ENCODE measurements at places on chromosomes 4 and X.

- no peak for DNase-seq
Measured at GRCh38 chr4:31089815-31090214, 369.6 kb downstream of the PCDH7 start.

- DNase-seq = no peak
Measured at GRCh38 chr4:153531000-153531358, 64.8 kb downstream of the TMEM131L start.

- DNase-seq = no peak
Measured at GRCh38 chr4:155011163-155011780, 197.2 kb upstream of the NPY2R start.

GRCh38 chrX:24424948-24425347 is 40.1 kb upstream of the PDK3 start:
- no peak for DNase-seq

DNA sequence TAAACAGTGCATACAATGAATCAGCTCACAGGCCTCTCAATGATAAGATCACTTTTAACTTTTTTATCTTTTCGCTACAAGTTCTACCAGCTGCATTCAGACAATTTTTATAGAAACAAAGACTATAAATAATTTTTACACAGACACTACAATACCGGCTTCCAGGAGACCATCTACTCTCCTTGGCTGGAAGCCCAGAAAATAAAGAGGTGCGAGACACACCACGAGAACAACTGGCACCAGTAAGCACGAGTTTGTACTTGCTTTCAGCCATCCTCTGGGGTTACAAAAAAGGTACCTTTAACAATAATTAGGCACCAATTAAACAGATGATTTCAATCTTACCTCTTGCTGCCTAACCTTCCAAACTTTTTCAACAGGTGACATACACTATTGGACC is 11.2 kb upstream of the PRDX4 start:
- DNase-seq = no peak

GRCh38 chr4:66430856-66431255 is 760.6 kb upstream of the EPHA5 start:
- DNase-seq = no peak

- DNase-seq = no peak
Measured at GRCh38 chr4:75673959-75674328, 733 bp upstream of the G3BP2 start.

GRCh38 chr4:188691811-188692210 is 552.6 kb downstream of the TRIML1 start:
- no peak for DNase-seq

DNA sequence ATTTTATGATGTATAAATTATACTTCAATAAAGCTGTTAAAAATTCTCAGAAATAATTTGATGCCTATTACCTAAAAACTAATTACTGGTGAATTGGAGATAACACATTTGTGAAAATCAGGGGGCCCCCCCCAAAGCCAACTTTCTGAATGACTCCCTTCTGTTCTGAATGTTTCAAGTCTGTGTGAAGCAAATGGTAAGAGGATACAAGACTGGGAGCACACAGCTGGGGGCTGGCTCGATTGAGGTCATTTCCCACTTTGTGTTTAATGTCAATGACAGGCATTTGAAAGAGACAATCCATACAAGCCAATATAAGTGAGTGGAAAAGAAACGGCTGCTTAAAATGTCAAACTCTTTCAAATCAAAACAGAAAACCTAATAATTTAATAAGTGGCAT is 155.8 kb downstream of the SH2D1A start:
- peak; percentile 2 for DNase-seq

DNA sequence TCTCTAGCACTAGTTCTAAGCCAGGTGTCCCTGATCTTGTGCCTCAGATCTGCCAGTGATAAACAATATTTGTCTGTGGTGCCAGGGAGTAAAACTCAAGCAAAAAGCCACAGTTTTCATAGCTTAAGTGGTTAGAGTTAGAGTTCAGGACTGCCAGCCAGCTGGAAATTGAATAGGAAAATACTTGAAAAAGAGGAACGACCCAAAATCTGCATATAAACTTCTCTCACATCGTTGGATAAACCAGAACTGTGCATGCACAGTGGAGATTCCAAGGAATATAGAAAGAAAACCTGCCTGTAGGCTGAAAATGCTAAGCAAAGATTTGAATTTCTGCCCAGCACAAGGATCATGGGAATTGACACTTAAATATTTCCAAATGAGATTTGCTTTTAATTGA is 35.0 kb upstream of the GNPDA2 start:
- no peak for DNase-seq

GRCh38 chr4:142345924-142346323 is 500.2 kb downstream of the INPP4B start:
- DNase-seq = no peak

DNA sequence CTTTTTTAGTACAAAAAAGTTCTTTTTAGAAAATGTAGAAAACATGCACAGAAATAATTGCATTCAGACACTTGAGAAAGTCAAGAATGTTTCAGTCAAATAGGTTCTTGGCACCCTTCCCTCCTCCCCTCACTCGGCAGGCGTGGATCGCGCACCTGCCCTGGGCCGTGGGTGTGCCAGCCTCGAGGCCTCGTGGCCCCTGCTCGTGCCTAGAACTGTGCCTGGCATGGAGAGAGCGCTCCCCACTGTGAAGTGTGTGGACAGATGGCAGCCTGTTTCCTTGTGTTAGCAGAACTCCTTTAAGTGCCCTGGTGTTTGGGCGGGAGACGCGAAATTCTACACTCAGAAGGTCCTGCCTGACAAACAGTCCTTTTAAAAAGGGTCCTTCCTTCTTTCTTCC is 14.7 kb downstream of the RGS12 start:
- no peak for DNase-seq

DNA sequence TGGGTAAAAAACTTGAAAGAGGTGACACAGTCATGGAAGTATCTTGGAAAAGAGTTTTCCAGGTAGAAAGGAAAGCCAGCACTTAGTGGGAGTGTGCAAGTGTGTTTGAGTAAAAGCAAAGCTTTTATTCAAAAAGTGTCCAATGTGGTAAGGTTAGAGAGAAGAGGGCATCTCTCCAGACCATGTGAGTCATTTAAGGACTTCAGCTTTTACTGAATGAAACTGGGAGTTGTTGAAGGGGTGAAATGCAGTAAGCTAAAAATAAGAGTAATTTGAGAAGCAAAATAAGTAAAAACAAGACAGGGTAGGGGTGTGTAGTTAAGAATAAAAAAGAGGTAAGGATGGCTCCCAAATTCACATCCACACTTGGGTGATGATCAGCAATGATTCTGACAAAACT is 238.9 kb downstream of the SLC7A11 start:
- peak; percentile 55 for DNase-seq

All from activated CD4-positive, alpha-beta T cell treated with anti-CD3 and anti-CD28 coated beads, Interleukin-10, Interleukin-2, amounts not matched to agents 100 ng/mL and 50 ng/mL, durations not matched to agents 16 hours and 8 hours (primary cell).